ENCODE measurements at places on chromosomes 3 and 15.

DNA sequence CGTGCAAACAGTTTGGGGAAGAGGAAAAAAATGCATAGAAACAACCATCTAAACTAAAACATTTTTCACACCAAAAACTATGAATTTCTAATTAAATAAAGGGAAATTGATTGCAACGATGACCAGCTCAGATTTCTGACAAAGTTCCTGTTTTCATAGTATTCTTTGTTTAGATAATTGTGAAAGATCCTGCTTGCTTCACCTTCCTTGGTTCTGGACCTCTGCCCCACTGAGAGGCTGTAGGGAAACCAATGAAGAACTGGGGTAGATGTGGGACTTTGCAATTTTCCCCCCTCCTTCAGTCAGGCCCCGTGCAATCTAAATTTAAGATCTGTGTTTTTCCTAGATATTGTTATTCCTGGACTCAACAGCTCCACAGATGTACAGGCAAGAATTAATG is 13.8 kb upstream of the TEX264 start:
- DNase-seq: peak; percentile 72

GRCh38 chr3:188389711-188390342 is 235.9 kb downstream of the LPP start:
- DNase-seq: peak; percentile 99

DNA sequence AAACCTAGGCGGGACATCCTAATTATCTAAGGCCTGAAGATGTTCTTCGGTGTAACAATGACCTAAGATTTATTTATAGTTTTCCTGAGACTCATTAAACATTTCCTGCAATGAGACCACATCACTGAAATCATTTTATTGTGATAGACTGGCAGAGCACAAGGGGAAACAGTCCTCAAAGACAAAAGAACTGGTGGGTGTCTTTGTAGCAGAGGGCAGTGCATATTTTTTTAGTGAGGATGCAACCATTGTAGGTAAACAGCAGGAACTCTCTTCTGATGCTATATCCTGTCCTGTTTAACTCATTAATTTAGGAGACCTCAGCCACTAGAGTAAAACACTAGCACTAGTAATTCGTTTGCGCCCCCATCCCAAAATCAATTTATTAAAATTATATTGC is 100.0 kb downstream of the MAGI1 start:
- no peak for DNase-seq

DNA sequence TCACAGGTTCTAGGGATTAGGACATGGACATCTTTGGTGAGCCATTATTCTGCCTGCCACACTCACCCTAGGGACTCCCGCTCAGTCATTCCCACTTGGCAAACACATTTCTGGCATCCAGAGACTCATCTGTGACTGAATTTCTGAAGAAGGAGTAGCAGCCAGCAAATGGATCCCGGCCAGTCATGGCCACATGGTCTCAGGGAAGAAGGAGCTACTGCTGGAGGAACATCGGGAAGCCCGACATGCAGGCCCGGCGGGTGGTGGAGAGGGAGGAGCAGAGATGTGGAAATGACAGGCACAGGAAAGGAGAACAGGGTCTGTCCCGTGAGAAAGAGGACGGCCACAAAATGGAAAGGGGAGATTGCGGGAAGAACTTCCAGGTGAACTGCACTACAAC is 65.4 kb downstream of the SEMA5B start:
- DNase-seq: no peak

GRCh38 chr3:147354623-147355022 is 51.7 kb downstream of the ZIC4 start:
- DNase-seq: no peak

DNA sequence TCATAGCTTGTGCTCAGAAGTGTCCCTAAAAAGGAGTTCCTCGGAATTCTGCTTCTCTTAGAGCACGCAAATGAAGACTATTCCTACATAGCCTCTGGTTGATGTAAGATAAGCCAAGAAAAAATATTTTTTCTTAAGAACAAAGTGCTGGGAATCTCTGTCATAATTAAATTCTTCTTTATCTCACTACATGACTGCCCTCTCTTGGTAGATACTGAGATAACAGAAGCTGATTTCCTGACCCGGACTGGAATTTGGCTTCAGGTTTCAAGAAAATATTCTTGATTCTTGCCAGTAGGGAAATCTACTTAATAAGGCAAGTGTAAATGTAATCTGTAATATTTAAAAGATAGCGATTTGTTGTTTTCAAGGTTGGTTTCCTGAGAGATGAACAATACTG is 31.3 kb upstream of the SETMAR start:
- DNase-seq: peak; percentile 28

GRCh38 chr3:56422316-56422715 is 46.0 kb downstream of the ERC2 start:
- no peak for DNase-seq

DNA sequence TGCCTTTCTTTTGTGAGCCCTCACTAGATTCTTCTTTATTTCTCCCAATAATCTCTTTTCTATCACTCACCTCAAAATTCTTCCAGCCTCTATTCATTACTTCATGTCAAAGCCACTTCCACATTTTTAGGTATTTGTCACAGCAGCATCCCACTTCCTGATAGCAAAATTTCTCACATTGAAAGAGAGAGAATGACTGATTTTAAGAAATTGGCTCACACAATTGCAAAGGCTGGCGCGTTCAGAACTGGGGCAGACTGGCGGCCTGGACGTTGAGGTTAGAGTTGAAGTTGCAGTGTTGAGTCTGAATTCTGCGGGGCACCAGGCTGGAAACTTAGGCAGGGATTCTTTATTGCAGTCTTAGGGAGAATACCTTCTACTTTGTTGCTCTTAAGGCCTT is 117.9 kb downstream of the LRRC28 start:
- DNase-seq: peak; percentile 54

- no peak for DNase-seq
Measured at GRCh38 chr3:183937601-183938286, 53.1 kb upstream of the PARL start.

DNA sequence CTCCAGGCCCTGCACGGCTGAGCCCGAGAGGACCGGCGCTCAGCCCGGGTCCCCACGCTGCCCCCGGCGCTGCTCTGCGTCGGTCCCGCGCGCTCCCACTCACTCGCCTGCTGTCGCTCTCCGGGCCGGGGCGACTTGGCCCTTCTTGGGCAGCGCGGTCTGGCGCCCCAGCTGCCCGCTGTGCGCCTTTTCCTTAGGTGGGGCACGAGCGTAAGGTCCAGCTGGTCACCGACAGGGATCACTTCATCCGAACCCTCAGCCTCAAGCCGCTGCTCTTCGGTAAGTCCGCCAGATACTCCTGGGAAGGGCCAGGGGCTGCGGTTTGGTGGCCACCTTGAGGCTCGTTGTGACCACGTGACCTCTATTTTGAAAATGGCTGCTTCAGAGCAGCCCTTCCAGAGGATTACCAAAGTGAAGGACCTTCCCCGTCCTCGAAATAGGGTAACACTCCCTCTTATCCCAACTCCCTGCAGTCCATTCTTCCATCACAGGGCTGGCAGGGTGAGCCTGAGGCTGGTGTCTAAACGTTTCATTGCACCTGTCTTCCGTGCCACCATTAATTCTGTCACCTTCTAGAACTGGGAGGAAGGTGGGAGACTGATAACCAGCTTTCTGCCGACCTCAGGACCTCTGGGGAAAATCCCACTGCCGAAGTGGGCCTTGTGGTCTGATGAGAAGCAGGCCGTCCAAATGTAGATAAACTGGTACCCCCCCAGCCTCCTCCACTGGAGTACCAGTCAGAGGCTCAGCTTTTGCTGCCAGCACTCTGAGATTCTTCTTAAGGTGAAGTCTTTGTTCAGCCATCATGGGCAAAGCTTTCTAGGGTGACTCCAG is 812 bp downstream of the P4HTM start:
- DNase-seq: peak; percentile 11

DNA sequence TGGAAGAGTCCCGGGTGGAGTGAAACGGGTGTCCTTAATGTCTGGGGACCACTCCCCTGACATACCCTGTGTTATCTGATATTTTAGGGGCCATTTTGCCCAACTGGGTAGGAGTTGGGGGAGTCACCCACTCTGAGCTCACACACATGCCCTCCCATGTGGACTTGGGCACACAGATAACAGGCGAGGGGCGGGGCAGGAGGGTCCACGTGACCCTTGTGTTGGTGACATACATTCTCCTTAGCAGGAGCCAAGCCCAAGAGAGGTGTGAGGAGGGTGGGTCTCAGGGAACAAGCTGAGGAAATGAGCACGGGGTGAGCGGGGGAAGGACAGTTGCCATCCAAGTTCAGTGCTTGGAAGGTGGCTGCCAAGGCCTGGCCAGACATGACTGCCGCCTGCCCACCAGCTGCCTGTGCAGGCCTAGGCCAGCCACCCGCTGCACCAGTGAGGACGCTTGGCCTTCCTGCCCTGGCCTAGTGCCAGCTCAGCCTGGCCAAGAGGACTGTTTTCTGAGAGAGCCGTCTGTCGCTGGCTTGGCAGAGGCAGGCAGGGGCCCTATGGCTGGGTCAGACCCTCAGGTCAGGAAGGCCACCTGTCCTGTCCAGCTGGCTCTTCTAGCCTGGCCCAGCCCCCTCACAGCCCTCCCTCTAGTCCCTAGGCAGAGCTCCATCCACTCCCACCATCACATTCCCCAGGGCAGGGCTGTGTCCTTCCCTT is 31.3 kb upstream of the TMEM115 start:
- no peak for DNase-seq

DNA sequence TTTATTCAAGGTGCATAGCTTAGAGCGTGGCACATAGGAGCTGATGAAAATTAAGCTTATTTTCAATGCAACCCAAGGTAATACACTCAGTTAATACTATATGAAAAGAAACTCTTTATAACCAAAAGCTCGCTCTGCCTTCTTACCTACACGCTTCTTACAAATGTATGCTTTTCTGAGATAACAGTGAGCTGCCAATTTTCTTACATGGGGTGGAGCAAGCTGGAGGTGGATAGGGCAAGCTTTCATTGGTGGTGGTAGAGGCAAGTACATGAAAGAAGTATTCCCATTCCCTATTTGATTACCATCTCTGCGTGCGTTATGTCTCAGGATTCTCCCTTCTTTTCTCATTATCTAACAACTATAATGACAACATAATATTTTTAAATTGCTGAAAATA is 8.9 kb downstream of the DZIP3 start:
- no peak for DNase-seq

GRCh38 chr3:195017151-195017550 is 253.8 kb downstream of the XXYLT1 start:
- no peak for DNase-seq

DNA sequence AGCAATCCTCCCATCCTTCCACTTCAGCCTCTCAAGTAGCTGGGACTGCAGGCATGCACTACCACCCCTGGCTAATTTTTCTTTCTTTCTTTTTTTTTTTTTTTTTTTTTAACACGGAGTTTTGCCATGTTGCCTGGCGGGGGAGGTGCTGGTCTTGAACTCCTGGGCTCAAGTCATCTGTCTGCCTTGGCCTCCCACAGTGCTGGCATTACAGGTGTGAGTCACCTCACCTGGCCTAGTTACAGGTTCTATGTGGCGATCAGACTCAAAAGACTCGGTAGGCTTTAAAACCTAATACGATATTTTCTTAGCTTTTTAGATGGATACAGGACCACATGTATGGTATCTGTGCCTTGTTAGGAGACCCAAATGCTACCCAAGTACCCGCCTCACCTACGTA is 14.0 kb upstream of the SLC25A26 start:
- no peak for DNase-seq

DNA sequence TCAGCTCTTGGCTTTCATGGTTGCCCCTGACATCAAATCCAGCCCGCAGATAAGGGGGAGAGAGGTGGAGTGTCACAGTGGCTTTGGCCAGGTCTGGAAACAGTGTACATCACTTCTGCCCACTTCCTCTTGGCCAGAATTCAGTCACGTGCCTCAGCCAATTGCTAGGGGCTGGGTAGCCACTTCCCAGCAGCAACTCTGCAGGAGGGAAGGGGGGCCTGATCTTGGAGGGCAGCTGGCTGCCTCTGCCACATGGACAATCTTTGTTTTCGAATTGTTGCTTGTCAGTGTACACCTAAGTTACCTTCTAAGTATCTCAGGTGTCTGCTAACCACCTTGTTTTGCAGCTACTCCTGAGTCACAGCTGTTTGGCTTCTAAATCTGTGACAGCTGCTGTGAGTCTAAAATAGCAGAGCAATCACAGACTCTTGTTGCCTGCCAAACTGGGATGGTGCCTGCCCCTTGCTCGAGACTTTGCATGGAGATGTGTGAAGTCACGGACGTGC is 41.0 kb upstream of the LIMD1 start:
- peak; percentile 50 for DNase-seq

GRCh38 chr3:123642182-123642956 is 57.5 kb upstream of the HACD2 start:
- peak; percentile 70 for DNase-seq

DNA sequence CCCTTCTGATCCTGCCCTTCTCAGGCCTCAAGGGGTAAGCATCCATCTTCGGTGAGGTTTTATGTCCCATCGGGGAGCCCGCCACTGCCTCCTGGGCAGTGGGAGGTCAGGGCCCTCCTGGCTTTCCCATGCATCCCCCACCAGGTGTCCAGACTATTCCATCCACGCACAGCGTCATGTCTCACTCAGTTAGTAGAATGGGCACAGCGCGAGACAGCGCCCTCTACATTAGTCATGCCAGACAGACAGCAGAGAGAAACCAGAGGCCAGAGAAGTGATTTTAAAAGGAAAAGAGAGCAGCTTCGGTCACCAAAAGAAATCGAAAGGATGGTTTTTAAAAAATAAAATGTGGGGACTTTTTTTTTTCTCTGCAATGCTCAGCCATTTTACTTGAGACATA is 49.8 kb downstream of the ZDHHC3 start:
- no peak for DNase-seq

DNA sequence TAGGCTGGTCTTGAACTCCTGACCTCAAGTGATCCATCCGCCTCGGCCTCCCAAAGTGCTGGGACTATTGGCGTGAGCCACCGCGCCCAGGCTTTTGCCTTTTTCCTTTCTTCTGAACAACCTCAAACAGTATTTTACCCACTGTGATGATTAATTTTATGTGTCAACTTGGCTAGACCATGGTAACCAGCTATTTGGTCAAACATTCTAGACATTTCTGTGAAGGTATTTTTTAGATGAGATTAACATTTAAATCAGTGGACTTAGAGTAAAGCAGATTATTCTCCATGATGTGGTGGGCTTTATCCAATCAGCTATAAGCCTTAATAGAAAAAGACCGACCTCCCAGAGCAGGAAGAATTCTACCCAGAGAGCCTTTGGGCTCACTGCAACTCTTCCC is 6.0 kb downstream of the SPATA12 start:
- no peak for DNase-seq

- DNase-seq: no peak
Measured at GRCh38 chr3:118269537-118270125, 765.0 kb downstream of the IGSF11 start.

- DNase-seq: no peak
Measured at GRCh38 chr15:91981821-91982800, 128.6 kb downstream of the SLCO3A1 start.
